Anterior cingulate cortex (tissue), 58 donors: ENCODE measurements at places on chromosomes 6 and 20.

DNA sequence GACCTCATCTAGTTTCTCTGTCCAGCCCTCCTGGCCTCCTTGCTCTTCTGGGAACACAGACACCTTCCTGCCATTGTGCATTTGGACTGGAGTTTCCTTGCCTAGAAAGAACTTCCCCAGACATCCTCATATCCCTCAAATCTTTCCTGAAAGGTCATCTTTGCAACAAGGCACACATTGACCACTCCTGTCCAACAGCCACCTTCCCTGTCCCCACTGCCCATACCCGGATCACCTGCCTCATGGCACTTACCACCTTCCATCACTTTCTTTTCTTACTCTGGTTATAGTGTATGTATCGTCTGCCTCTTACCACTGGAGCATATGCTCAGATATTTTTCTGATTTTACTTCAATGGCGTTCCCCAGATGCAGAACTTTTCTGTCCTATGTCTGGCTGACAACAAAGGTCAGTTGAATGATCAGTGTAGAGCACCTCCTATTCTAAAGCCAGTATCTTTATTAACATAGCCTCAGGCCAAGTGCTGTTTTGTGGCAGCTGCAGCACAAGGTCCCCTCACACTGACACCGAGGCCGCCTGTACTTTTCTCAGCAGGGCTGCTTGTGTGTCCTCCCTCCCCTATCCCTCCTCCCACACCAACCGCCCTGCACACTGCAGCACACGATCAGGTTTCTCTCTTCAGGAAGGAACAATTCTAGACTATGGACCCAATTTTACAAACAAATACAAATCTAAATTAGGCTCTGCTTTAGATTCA, 4.1 kb downstream of the HLA-C start:
- DNase-seq = no peak

GRCh38 chr6:148426317-148426977, 83.8 kb downstream of the SASH1 start:
- no peak for DNase-seq

DNA sequence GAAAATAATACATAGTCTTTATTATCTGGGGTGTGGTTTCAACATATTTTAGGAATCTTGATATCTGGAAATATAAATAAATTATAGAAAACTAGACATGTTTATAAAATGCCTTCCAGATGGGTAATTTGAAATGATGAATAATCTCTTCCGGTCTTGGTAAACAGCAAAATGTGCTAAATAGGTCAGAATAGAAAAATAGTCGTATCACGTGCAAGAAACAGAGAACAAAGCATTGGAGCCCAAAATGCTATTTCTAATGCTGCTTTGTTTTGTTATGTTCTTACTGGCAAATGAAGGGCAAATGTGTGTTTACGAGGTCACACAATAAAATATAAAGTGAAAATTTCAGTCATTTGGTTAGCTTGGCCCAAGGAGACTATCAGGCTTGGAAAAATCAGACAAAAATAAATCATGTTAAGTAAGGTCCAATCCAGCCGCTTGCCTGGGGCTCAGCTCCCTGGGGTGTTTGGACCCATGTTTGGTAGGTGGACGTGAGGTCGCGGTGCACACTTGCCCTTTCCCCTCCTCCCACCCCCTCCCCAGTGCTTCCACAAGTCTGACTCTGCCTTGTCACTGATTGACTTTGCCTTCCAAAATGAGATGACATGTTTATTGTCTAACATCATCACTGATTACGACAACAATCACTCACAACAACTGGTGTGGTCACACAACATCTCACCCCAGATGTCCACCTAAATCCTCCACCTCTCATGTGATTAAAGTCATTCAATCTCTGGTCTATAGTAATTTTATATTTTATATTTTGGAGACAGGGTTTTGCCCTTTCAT, 56.0 kb downstream of the RIN2 start:
- DNase-seq = no peak

DNA sequence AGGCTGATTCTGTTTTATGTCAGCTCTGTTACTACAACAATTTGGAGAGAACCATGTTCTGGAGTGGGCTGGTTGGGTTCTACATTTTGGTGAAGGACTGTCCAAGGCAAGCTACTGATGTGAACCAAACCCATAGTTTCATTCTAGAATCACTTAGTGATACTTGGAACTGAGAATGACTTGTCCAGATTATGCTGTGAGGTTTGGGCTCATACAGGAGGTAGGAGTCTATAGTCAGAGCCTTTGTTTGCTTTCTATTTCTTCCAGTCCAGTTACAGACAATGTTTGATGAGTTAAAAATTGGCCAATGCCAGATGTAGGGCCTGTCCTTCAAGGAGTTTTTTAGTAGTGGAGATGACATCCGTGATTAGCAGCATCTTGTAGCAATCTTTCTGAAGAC, 97.9 kb downstream of the LRRC1 start:
- no peak for DNase-seq

- no peak for DNase-seq
These were observed 39.0 kb downstream of the DSTN start for GRCh38 chr20:17608701-17609497.

GRCh38 chr6:30610065-30610464, 7.0 kb downstream of the PPP1R10 start:
- no peak for DNase-seq

GRCh38 chr6:109579361-109579760, 96.3 kb upstream of the ZBTB24 start:
- DNase-seq = no peak

- DNase-seq = peak; percentile 76
These were observed 60.0 kb upstream of the PBOV1 start for GRCh38 chr6:138278326-138278725.

- no peak for DNase-seq
These were observed 7.7 kb downstream of the PSMB1 start for GRCh38 chr6:170545405-170545804.

DNA sequence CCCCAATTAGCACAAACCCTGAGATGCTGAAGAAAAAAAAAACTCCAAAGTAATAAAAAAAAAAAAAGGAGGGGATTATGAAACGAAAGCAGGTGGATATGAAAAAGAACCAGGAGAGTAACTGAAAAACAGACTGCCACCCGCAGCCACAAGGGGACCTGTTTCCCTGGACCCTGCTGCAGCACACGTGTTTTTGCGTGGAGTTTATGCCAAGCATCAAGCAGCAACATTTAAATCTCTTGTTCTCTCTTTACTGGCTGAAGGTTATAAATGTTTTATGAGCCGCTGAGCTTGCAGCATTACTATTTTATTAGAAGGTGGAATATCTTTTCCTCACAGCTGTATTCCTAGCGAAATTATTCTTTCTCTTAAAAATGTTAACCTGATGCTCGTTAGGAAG, 131.6 kb upstream of the OLIG3 start:
- DNase-seq = no peak

DNA sequence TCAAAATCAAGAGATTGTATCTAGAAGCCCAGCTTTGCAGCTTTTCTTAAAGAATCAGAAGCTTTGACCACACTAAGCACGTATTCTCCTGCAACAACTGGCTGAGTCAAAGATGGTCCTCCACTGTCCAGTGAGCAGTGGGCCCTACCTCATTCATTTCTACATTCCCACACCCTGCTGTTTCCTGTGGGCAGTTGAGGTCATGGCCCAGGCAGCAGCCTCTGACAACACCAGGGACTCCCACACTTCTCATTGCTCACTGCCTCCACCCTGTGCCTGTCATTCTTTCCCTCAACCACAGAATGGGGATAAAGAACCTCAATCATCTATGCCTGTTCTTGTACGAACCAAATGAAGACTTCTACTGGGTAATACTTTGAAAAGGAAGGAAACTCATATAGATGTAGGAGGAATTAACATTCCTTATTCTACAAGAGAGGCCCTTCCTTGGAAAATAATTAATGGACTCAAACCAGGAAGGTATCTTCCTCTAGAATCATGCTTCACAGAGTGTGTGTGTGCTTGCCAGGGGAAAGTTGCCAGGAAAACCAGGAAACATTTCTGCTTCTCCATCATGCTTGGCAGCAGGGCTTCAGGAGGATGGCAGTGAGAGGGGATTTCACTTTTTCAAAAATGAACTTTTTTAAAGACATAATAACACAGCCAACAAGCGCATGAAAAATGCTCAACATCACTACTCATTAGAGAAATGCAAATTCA, 191.7 kb upstream of the RIN2 start:
- no peak for DNase-seq

DNA sequence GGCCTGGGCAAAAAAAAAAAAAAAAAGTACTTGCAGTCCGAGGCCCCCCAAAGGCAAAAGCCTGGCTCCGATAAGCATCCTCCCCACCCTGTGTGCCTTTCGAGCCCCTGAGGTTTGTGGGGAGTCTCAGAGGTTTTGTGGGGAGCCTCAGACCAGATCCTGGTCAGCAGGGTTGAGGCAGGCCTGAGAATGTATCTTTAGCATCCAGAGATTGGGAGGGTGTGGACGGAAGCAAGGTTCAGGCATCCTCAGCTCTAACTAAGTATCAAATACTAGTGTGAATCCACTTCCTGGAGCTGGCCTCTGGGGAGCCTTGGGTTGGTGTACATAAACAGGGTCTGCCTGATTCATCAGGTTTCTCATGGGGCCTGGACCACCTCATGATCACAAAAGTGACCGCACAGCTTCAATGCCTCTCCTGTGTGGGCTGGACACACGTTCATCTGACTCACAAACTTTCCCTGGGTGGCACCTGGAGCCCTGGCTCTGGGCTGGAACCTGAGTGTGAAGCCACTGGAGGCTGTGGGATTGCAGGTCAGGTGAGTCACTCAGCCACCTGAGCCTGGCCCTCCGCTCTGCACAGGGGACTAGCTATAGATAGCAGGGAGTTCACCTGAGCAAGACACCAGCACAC, 24.4 kb downstream of the PCMTD2 start:
- DNase-seq = no peak

DNA sequence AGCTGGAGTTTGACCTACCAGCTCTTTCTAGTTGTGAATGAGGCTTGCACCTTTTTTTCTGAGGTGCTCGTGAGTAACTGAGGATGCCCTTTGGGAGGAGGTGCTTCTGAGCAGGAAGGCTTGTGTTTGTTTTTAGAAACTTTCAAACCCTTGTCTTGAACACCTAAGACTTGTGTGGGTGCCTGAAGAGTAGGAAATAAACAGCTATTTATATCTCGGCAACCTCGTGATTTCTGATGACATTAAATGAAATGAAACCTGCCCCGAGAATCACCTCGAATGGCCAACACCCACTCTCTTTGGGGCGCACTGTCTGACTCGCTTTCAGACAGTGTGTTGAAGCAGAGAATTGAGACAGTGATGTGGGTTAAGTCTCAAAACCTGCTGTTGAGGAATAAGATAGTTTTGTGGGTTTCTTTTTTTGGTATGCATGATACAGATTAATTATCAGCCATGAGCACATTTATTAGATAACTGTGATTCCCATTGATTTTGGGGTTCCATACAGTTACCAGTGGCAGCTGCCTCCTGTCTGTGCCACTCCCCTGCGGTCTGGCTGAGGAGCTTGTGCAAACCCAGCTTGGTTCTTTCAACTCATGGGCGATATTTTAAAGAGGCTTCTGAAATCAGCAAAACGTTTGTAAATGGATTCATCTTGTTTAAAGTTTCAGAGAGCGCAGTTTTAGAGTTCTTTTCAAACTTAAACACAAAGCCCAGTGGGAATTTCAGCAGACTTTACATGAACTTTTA, 8.4 kb downstream of the IRF4 start:
- no peak for DNase-seq

DNA sequence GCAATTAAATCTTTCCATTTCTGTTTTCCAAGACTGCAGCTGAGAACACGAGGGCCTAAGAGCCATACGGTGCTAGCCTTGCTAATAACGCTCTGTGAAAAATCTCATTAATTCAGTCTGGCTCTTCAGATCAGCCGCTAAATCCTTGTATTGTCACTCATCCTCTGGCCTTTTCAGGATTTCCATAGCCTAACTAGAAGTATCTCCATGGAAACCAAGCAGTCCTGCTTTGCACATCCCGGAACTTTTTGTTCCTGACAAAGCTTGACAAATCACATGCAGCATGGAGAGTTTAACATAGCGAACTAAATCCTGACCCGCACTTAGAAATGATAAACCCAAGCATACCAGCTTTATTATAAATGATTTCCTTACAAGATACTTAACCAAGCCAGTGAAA, 383.7 kb downstream of the CD83 start:
- DNase-seq = no peak

- DNase-seq = no peak
These were observed 13.7 kb downstream of the BCL2L1 start for GRCh38 chr20:31708736-31709534.

GRCh38 chr6:54899986-54900385, 53.4 kb downstream of the FAM83B start:
- no peak for DNase-seq

DNA sequence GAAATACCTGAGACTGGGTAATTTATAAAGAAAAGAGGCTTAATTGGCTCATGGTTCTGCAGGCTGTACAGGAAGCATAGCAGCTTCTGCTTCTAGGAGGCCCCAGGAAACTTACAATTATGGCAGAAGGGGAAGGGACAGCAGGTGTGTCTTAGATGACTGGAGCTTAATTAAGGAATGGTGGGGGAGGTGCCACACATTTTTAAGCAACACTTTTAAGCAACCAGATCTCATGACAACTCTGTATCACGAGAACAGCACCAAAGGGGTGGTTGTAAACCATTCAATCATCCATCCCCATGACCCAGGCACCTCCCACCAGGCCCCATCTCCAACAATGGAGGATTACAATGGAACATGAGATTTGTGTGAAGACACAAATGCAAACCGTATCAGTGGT, 26.9 kb downstream of the FIG4 start:
- no peak for DNase-seq

- DNase-seq = no peak
These were observed 48.6 kb downstream of the TPD52L1 start for GRCh38 chr6:125201961-125202729.

DNA sequence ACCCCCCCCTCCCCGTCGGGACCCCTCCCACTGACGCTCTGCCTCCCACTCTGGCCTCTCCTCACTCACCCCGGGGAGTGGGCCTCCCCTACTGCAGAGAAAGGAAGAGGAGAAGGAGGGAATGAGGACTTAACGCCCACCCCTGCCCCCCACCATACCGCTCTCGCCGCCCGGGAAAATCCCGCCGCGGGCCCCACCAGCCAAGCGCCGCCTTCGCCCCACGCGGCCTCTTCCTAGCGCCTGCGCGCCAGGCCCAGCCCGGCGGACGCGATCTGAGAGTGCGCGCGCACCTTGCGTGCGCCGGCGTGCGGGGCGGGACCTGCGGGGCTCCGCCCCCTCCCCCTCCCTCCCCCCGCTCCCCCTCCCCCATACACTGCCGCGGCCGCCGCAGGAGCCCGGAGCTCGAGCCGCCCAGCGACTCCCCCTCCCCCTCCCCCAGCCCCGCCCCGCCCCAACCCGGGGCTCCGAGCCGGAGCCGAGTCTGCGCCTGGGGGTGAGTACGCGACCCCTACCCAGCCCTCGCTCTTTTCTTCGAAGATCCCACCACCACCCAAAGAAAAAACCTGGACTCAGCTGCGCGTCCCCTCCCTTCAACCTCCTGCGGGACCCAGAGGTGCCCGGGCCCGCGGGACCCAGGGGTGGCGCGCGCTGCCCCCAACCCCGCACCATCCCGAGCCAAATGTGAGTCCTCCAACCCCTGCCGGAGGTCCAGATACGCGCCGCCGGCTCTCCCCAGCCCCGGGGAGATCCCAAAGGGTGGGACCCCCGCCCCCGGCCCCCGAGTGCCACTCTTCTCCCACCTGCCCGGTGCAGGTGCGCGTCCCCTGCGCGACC, at the start of the genes MRPL14 and TMEM63B:
MRPL14 (minus strand) TSS at position 267 of the 834 bp plus-strand sequence. CDS start 10,841 bp downstream, outside the sequence.
TMEM63B (plus strand) TSS at position 369 of the 834 bp plus-strand sequence. CDS start 7,031 bp downstream, outside the sequence.
- peak; percentile 85 for DNase-seq
